ENCODE measurements at places on chromosomes 7 and 10. TPM values are rescaled to one million over a fixed set of nuclear protein-coding genes. Genes with fewer than 3 reads are reported as not detected.

Gene NODAL
- not detected for total RNA-seq

Gene RPEL1
- 0.19 TPM for total RNA-seq

Gene HKDC1
- 0.38 TPM for total RNA-seq

Gene AKR1C8
- not detected for total RNA-seq

Gene VENTX
- total RNA-seq, result not detected

Gene PAPOLB
- total RNA-seq, result 0.19 TPM

Gene LIPJ
- total RNA-seq, result not detected

Gene GBX1
- total RNA-seq, result not detected

All from regular cardiac myocyte (primary cell).